Spleen (tissue), 13 donors: ENCODE measurements at places on chromosomes 2 and 18. TPM values are rescaled to one million over a fixed set of nuclear protein-coding genes. Genes with fewer than 3 reads are reported as not detected.

DNA sequence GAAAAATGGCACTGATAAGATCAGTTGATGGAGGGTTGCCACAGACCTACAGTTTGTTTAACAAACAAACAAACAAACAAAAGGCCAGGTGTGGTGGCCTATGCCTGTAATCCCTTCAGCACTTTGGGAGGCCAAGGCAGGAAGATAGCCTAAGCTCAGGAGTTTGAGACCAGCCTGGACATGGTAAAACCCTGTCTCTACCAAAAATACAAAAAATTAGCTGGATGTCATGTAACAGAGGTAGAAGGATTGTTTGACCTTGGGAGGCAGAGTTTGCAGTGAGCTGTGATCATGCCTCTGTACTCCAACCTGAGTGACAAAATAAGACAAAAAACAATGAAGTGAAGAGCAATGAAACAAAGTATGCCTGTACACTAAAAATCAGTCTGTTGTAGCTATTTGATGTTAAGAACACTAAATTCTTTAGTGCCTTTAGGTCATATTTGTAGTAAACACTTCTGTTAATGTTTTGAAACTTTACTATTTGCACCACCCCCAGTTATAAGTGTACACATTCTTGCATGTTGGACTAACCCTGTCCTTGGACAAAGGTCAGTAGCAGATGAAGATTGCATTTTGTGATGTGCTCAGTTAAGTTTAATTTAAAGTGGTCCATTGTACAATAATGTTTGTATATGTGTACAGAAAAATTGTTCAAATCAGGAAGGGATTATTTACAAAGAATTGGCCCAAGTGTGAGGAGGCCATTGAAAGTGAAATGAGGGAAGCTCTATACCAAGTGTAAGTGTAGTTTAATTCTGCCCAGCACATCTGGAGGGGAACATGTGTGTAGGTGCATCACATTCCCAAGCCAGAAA is 73.9 kb downstream of the KYNU start:
- no peak overlapping the region for H3K27ac ChIP-seq
- DNase-seq: no peak
- H3K36me3 ChIP-seq: no peaks in the 10 kb centered on the region
- H3K27me3 ChIP-seq: no peaks in the 10 kb centered on the region
- no peak overlapping the region for H3K4me3 ChIP-seq

- H3K27ac ChIP-seq: peak overlapping the region; percentile 40
- peak; percentile 51 for DNase-seq
- H3K4me1 ChIP-seq: peaks cover 15% of the 10 kb centered on the region
Observed at GRCh38 chr2:239165206-239165831, 235.5 kb downstream of the HDAC4 start.

DNA sequence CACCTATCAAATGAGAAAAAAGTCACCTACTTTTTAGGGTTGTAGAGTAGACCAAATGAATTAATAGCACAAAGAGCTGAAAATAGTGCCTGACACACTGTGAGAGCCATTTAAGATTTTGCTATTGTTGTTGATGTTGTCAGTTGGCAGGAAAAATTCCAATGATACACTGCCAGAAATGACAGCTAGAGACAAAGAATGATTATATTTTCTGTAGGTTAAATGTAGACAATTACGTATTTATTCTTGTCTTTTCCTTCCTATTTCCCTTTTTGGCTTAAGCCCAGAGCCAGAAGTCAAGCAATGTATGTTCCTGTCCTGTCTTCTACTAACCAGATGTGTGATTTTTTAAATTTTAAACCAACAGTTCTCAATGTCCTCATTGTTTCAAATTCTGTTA is 17.2 kb downstream of the NRXN1 start:
- H3K36me3 ChIP-seq: no peaks in the 10 kb centered on the region
- no peak for DNase-seq
- H3K4me3 ChIP-seq: no peak overlapping the region
- no peaks in the 10 kb centered on the region for H3K27me3 ChIP-seq

DNA sequence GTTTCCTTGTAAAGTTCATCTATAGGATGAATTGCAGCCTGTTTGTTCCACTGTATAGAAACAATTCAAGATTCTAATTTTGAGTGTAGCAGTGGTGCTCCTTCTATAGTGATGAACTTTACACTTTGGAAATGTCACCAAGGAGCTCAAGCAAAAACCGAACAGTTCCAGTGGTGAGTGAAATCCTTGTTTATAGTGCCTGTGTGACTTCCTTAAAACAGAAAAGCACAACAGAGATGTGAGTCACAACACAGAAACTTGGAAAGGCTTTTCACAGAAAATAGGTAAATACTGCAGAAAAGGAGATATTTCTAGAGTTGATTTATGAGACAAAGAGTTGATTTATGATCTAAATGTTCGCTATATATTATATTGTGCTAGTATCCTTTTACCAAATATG is 482.0 kb downstream of the PTPRM start:
- H3K4me1 ChIP-seq: no peaks in the 10 kb centered on the region
- no peak for DNase-seq
- no peak overlapping the region for H3K4me3 ChIP-seq
- no peaks in the 10 kb centered on the region for H3K27me3 ChIP-seq
- no peaks in the 10 kb centered on the region for H3K36me3 ChIP-seq
- H3K27ac ChIP-seq: no peak overlapping the region

Gene ZNF24
- total RNA-seq: 51.9 TPM

Gene VAMP5
- total RNA-seq: 77.6 TPM
